ENCODE measurements at places on chromosomes 3 and 15. TPM values are rescaled to one million over a fixed set of nuclear protein-coding genes. Genes with fewer than 3 reads are reported as not detected.

DNA sequence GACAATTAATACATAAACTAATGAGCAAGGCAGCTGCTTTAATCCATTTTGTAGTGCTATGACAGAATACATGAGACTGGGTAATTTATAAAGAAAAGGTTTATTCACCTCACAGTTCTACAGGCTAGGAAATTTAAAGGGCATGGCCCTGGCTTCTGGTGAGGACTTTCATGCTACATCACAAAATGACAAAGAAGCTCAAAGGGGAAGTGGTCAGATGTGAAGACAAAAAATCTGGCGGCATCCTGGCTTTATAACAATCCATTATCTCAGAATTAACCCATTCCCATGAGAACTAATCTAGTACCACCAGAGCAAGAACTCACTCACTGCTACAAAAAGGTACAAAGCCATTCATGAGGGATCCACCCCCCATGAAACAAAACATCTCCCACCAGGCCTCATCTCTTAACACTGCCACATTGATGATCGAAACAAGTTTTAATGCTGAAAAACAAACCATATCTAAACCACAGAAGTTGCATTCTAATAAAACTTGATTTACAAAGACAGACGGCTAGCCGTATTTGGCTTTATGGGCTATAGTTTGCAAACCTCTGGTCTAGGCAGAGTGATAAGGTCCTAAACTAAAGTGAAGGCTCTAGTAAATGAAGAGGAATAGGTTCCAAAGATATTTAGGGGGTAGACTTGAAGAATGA lies 44.2 kb downstream of the GSK3B start:
- peaks cover 34% of the 10 kb centered on the region for H3K36me3 ChIP-seq
- no peak overlapping the region for H3K4me3 ChIP-seq
- no peak for DNase-seq
- peaks cover 37% of the 10 kb centered on the region for H3K4me1 ChIP-seq
- no peak overlapping the region for H3K27ac ChIP-seq

GRCh38 chr15:50463423-50464358 lies 39.5 kb downstream of the USP8 start:
- H3K27me3 ChIP-seq = no peaks in the 10 kb centered on the region
- peaks cover 12% of the 10 kb centered on the region for H3K36me3 ChIP-seq

DNA sequence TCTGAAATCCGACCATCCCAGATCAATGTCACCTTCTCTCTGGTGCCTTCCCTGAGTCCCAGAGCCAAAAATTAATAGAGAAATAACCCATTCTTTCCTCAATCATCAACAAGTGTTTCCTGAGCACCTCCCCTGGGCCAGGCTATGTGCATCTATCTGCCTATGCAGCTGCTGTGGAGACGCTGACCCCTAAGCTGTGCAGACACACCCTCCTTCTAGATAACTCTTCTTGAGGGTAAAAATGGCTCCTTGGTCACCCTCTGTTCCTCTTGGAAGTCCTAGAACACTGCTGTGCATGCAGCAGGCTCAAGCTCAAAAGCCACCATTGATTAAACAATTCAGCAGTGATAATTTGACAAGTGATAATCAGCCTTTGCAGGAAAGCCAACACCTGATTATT lies 18.4 kb downstream of the CA12 start:
- H3K27me3 ChIP-seq = peaks cover 15% of the 10 kb centered on the region
- DNase-seq = no peak
- no peaks in the 10 kb centered on the region for H3K36me3 ChIP-seq

The MESP2 gene
- 0.21 TPM for total RNA-seq

GRCh38 chr15:49460411-49460941 lies 37.4 kb downstream of the FGF7 start:
- no peaks in the 10 kb centered on the region for H3K27me3 ChIP-seq
- DNase-seq = no peak
- peaks cover 79% of the 10 kb centered on the region for H3K4me1 ChIP-seq
- peaks cover 27% of the 10 kb centered on the region for H3K36me3 ChIP-seq
- 0 out of 2 replicates have a peak overlapping the region, but pooled peaks have one; percentile 19 for H3K27ac ChIP-seq

GRCh38 chr15:68617001-68617400 lies 38.2 kb downstream of the CORO2B start:
- H3K4me3 ChIP-seq = no peak overlapping the region
- H3K27me3 ChIP-seq = peaks cover 2% of the 10 kb centered on the region
- DNase-seq = no peak

GRCh38 chr15:97140216-97140615 lies 809.7 kb downstream of the NR2F2 start:
- no peak for DNase-seq
- H3K27me3 ChIP-seq = no peaks in the 10 kb centered on the region
- no peaks in the 10 kb centered on the region for H3K4me1 ChIP-seq
- H3K4me3 ChIP-seq = no peak overlapping the region

The CHDH gene
- total RNA-seq = not detected

The ZNF501 gene
- 1.4 TPM for total RNA-seq

DNA sequence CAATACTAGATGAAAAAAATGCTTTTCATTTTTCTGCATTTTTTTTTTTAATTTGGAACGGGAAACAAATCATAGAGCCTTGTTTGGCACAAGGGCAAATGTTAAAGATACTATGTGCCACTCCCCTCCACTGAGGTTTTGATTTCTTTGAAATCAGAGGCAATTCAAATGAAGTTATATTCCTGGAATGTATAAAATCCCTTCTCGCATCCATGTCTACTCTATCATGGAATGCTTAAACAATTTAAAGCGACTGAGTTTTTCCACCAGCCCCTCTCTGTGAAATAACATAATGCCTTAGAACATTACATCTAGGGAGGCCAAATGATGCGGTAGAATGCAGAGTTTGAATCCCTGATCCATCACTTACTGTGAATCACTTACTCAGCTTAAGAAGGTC lies 69.7 kb downstream of the FMN1 start:
- H3K27ac ChIP-seq = no peak overlapping the region
- peaks cover 7% of the 10 kb centered on the region for H3K36me3 ChIP-seq
- H3K27me3 ChIP-seq = no peaks in the 10 kb centered on the region
- peaks cover 38% of the 10 kb centered on the region for H3K4me1 ChIP-seq

GRCh38 chr15:71451130-71451529 lies 335.9 kb downstream of the THSD4 start:
- H3K27me3 ChIP-seq = peaks cover 1% of the 10 kb centered on the region
- DNase-seq = no peak
- H3K4me1 ChIP-seq = no peaks in the 10 kb centered on the region
- H3K27ac ChIP-seq = no peak overlapping the region
- no peaks in the 10 kb centered on the region for H3K36me3 ChIP-seq

DNA sequence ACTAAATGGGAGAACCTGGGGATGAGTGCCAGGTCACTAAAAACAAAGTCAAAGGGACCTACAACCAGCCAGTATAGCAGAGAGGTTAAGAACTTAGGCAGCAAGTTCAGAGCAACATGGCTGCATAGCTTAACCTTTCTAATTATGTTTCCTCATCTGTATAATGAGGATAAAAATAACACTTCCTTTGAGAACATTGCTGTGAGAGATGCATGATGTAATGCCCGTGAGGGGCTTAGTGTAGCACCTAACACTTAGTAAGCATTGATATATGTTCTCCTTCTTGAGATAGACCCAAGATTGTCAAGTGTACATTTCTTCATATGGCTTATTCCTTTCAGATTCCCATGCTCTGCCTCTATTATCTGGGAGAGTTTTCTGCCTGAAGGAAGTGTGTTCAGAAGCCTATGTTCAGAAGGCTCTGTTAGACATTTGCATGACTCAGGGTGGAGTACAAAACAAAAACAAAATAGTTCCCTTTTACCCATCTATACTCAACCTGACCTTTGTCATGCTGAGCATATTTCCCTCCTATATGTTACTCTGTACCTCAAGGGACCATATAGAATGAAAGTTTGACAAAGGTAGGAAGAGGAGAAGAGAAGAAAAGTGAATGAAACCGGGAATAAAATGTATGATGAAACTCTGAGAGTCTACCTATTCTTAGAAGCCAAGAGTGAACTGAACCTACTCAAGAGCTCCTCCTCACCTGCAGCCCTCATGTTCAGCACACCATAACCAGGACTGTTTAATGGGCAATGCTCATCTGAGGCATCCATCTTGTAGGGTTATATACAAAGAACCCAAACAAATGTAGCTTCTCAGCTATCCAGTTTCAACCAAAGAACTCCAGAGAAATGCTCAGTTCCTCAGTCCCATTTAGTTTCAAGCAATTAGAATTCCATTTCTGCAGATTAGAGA lies 70.7 kb upstream of the KCNMB2 start:
- no peaks in the 10 kb centered on the region for H3K36me3 ChIP-seq
- no peak for DNase-seq
- no peaks in the 10 kb centered on the region for H3K4me1 ChIP-seq
- peaks cover 2% of the 10 kb centered on the region for H3K27me3 ChIP-seq
- no peak overlapping the region for H3K4me3 ChIP-seq

- H3K4me3 ChIP-seq = no peak overlapping the region
- no peak overlapping the region for H3K27ac ChIP-seq
- H3K27me3 ChIP-seq = no peaks in the 10 kb centered on the region
- H3K4me1 ChIP-seq = no peaks in the 10 kb centered on the region
These were observed 117.3 kb upstream of the FAM3D start for GRCh38 chr3:58783845-58784244.

- no peak for DNase-seq
- H3K4me3 ChIP-seq = no peak overlapping the region
- no peaks in the 10 kb centered on the region for H3K4me1 ChIP-seq
- peaks cover 14% of the 10 kb centered on the region for H3K27me3 ChIP-seq
- H3K36me3 ChIP-seq = no peaks in the 10 kb centered on the region
- no peak overlapping the region for H3K27ac ChIP-seq
These were observed 49.0 kb upstream of the GOLGA8J start for GRCh38 chr15:30033763-30034162.

GRCh38 chr3:58577269-58577821 lies at the start of gene FAM107A:
Gene FAM107A (minus strand): TSS chr3:58577391. CDS start chr3:58569860, 7,531 bp downstream.
- peaks cover 4% of the 10 kb centered on the region for H3K36me3 ChIP-seq
- H3K27me3 ChIP-seq = peaks cover 15% of the 10 kb centered on the region
- H3K4me1 ChIP-seq = peaks cover 34% of the 10 kb centered on the region
- DNase-seq = no peak
- H3K27ac ChIP-seq = peak within 1 kb of the TSS; percentile 33

DNA sequence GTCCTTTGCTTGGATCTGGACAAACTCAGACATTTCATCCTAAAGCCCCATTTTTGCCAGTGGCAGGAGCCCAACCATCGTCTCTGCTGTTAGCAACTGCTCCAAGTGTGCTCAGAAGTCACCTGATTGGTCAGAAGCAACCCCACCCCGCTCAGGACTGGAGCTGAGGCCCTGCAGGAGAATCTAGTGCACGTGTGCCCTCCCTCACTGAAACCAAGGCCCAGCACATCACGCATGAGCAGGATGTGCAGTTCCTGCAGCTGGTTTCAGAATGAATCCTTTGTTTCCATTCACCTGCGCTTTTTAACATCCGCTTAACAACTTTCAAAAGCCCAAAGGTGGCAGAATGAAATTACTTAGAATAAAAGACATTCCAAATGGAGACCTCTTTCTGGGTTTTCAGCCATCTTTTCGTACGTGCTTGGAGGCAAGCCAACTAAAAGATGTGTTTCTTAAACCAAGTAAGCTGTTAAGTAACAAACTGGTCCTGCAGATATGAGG lies 81.2 kb downstream of the SRGAP3 start:
- peaks cover 7% of the 10 kb centered on the region for H3K4me1 ChIP-seq
- no peaks in the 10 kb centered on the region for H3K36me3 ChIP-seq
- no peak for DNase-seq
- H3K4me3 ChIP-seq = no peak overlapping the region
- no peak overlapping the region for H3K27ac ChIP-seq
- H3K27me3 ChIP-seq = peaks cover 17% of the 10 kb centered on the region

The C2CD4B gene
- total RNA-seq = not detected

DNA sequence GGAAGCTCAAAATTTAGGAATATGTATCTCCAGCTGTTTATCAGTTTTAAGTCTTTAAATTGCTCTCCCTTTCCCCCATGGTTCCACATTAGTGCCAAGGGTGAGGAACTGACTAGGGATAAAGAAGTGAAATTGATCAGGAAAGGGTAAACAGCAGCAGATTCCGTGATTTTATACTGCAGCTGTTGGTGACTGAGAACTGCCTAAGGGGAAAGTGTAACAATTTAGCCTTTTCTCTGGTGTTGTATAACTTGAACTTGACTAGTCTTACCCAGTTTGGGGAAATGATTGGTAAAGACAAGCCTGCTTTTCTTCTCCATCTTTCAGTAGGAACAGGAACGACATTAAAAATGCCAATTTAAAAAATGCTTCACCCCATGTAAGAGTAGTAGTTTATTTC lies 5.0 kb downstream of the SPRED1 start:
- H3K27ac ChIP-seq = peak overlapping the region; percentile 53
- peaks cover 52% of the 10 kb centered on the region for H3K4me1 ChIP-seq
- DNase-seq = no peak
- peak overlapping the region; percentile 99 for H3K4me3 ChIP-seq

DNA sequence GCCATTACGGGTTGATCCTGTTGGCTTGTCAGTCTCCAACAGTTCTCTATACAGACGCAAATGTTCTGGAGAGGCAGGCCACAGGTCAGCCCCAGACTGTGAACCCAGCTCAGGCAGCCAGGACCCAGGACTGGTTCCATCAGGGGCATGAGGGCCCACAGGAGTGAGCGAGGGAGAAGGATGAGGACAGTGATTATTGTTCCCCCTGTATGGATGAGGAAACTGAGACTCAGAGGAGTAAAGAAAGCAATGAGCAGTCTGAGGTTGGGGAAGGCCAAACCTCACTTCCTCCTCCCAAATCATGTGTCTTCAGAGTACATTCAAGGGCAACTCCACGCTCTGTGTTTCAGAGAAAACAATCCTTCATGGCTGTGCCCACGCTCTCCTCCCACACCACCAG lies 121.9 kb downstream of the RPLP1 start:
- no peak for DNase-seq
- peaks cover 44% of the 10 kb centered on the region for H3K27me3 ChIP-seq
- H3K4me1 ChIP-seq = peaks cover 5% of the 10 kb centered on the region

DNA sequence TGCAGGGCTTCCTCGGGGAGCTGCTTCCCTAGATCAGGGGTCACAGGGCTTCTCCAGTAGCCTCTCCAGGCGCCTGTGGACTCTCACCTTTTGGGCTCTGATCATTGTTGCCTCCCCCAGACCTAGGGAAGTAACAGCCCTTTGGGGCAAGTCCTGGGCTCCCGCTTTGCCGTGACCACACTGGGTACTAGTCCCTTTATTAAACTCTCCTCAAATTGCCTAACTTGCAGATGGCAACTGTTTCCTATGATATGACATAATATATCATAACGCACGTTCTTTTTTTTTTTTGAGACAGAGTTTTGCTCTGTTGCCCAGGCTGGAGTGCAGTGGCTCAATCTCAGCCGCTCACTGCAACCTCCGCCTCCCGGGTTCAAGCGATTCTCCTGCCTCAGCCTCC lies 17.9 kb upstream of the NRROS start:
- H3K27ac ChIP-seq = no peak overlapping the region
- H3K4me1 ChIP-seq = peaks cover 13% of the 10 kb centered on the region

The IL17RE gene
- total RNA-seq = 0.59 TPM

The TMEM266 gene
- 0.15 TPM for total RNA-seq

- H3K4me3 ChIP-seq = no peak overlapping the region
- H3K27ac ChIP-seq = no peak overlapping the region
- DNase-seq = no peak
- H3K36me3 ChIP-seq = peaks cover 11% of the 10 kb centered on the region
- H3K4me1 ChIP-seq = peaks cover 32% of the 10 kb centered on the region
- H3K27me3 ChIP-seq = peaks cover 16% of the 10 kb centered on the region
These were observed 317.3 kb downstream of the TLE3 start for GRCh38 chr15:69780374-69780773.

GRCh38 chr3:193593668-193594030 lies 641 bp downstream of the OPA1 start:
- H3K36me3 ChIP-seq = peaks cover 19% of the 10 kb centered on the region
- DNase-seq = peak; percentile 11
- peaks cover 2% of the 10 kb centered on the region for H3K27me3 ChIP-seq
- H3K4me1 ChIP-seq = peaks cover 43% of the 10 kb centered on the region
- peak overlapping the region; percentile 97 for H3K4me3 ChIP-seq
